ENCODE measurements at places on chromosomes 5 and 9.
A peak's percentile ranks its signal among the peaks of the same experiment; 100 is the strongest.

DNA sequence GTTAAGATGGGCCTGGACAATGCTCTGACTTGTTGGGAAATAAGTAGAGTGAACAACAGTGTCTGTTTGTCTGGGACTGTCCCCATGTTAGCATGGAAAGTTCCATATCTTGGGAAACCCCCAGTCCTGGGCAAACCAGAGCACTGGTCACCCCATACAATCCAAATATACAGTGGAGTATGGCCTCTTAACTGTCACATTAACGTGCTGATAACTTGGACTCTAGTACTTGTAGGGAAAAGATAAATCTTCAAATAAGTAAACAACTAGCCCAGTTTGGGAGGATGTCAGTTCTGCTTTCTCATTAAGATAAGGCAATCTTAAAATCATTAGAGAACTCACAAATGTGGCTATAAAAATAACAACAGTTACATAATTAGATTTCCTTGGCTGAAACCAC, 47.6 kb upstream of the JAK2 start:
- DNase-seq: no peak

DNA sequence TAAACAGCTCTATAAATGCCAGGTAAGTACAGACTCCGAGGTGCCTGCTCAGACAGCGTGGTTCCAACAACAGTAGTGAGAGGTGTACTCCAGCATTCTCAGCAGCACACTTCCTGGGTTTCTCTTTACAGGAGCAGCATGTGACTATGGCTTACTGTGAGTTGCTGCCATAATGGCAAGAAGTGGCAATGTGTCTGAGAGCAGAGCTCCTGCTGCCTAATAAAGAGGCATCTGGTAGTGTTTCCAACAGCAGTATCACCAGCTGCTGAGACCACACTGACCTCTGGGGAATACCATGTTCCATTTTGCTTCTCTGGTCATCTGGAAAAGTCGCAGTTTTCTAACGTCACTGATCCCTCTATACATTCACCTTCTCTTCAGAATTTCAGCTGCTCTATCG, 398.2 kb downstream of the SLCO4C1 start:
- DNase-seq: peak; percentile 28

GRCh38 chr5:107673039-107673367, 2.3 kb upstream of the EFNA5 start:
- DNase-seq: peak; percentile 89

DNA sequence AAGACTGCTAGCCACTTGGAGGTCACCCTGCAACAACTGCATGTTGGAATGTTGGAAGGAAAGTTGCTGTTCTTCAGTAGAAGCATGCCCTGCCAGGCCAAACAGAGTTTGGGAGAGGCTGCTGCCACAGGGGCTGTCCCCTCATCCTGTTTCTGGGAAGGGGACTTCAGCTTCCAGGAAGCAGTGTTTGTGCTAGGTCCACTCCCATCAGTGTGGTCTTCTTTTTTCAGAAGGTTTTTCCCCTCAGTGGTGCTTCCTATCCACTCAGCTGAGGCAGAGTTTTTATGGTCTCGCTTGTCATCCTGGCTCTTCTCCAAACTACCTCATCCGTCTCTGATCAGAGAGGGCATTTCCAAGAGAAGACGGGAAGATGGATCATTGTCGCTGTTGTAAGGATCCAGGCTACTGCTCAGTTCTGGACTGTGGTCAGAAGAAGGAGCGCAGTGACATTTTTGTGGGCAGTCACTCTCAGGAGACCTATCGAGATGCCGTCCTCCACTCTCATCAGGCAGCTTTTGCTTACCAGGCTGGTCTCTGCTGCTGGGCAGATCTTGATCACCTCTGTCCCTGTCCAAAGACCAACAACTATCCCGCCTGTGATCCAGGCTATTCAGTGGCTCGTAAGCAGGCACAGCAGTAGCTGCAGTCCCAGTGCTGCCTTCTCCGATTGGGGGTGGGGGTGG, 97.8 kb upstream of the C5orf63 start:
- no peak for DNase-seq

DNA sequence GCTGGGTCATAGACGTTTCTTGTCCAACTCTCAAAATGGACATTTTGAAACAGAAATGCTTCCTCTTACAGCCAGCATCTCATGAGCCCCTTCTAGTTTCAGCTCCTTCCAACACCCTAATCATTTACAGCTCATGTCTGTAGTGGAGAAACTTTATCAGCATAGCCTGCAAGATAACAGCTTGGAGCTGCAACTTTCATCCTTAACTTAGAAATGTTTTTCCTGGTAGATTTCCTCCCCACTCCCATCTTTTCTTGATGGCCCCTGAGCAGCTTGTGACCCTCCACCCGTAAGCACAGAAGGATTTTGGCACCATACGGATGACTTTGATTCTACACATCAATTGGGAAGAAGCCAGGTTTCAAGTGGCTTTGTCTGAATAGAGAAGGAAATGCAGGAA, 53.5 kb upstream of the TGFBR1 start:
- no peak for DNase-seq

DNA sequence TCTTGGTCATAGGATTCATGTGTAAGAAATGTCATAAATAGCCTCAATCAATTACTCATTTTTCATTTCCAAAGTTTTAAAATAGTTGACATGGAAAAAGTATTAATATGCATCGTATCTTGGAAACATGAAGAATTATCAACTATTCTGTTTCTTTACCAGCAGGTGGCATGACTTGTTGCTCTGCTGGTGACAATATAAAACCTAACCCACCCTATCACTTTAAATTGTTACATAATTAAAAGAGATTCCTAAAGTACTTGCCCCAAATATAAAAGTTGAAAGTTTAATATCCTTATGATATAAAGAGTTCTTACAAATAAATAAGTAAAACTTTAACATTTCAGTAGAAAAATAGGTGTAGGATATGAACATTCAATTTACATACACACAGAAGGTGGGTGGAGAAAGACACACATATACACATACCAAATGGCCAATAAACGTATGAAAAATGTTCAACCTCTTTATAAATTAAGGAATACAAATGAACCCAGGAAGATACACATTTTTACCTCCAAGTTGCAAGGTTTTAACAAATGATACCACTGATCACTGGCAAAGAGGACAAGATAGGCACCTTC, 30.6 kb downstream of the MAP1B start:
- no peak for DNase-seq

GRCh38 chr5:849651-850301, 1.0 kb downstream of the ZDHHC11 start:
- peak; percentile 72 for DNase-seq

DNA sequence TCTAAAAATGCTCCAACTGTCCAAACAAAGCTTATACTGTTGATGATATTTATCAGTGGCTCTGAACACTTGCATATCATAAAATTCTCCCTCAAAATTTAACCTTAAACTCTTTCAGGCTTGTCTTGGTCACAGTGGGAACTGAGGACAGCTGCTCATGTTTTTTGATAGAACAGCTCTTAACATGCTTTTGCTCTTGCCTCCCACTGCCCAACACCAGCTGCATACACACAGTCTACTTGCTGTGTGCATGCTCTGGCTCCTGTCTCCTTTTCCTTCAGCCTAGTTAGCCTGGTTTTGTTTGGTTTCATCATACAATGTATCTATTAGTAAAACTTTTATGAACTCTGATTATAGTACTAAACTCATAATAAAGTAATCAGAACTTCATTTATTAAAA, 64.6 kb downstream of the GHR start:
- DNase-seq: no peak

GRCh38 chr9:121776739-121777637, 125.6 kb downstream of the DAB2IP start:
- DNase-seq: no peak

GRCh38 chr9:95139126-95139525, 178.4 kb downstream of the FANCC start:
- no peak for DNase-seq

GRCh38 chr5:131545845-131546244, 89.2 kb downstream of the RAPGEF6 start:
- DNase-seq: no peak

- DNase-seq: no peak
These were observed 1495.6 kb upstream of the CDH6 start for GRCh38 chr5:29697785-29698414.

GRCh38 chr9:22030101-22030598, 21.0 kb upstream of the CDKN2B start:
- DNase-seq: no peak

- DNase-seq: no peak
These were observed 204.5 kb downstream of the RGS3 start for GRCh38 chr9:113668061-113668460.
